CD4-positive, alpha-beta memory T cell (primary cell): ENCODE measurements at places on chromosomes 16 and 17. TPM values are rescaled to one million over a fixed set of nuclear protein-coding genes. Genes with fewer than 3 reads are reported as not detected.
A peak's percentile ranks its signal among the peaks of the same experiment; 100 is the strongest.

DNA sequence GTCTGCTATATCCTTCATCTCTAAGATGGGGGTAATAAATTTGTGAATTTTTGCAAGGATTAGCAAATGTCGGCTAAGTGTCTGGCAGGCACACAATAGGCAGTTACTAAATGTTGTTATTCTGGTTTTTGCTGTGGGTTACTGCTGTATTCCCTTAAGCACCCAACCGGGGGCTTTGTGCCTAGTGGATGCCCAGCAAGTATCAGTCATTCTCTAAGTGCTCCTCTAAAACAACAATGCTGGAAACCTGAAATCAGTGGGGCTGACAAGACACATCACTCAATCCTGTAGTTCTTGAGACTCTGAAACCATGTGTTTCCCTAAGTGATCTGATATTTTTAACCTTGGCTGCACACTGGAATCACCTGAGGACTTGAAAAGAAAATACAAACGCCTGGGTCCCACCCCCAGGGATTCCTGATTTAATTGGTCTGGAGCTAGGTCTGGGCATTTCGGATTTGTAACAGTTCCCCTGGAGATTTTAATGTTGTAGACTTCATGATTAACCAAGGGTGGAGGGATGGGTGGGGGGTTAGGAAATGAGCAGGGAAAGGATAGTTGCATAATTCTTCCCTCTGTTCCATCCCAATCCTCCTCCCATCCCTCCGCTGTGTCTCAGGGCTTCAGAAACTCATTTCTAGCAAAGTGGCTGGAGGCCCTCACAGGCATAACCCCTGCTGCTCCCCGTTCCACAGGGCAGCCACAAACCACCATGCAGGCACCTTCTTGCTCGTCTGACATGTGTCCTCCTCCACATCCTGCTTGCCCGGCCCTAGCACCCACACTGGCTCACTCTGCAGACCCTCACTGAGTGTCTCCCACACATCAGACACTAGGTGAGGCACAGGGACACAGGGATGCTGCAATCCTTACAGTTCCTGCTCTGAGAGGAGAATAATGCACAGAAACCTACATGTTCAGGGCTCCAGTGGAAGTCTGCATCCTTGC is 61.7 kb upstream of the LYRM9 start:
- no peaks in the 10 kb centered on the region for H3K4me1 ChIP-seq
- H3K27ac ChIP-seq: no peak overlapping the region
- no peak for DNase-seq
- H3K4me3 ChIP-seq: no peak overlapping the region
- H3K36me3 ChIP-seq: no peaks in the 10 kb centered on the region

GRCh38 chr17:66002812-66003211 is 189.1 kb downstream of the CEP112 start:
- H3K4me1 ChIP-seq: no peaks in the 10 kb centered on the region
- H3K4me3 ChIP-seq: no peak overlapping the region
- no peak for DNase-seq
- no peak overlapping the region for H3K27ac ChIP-seq

DNA sequence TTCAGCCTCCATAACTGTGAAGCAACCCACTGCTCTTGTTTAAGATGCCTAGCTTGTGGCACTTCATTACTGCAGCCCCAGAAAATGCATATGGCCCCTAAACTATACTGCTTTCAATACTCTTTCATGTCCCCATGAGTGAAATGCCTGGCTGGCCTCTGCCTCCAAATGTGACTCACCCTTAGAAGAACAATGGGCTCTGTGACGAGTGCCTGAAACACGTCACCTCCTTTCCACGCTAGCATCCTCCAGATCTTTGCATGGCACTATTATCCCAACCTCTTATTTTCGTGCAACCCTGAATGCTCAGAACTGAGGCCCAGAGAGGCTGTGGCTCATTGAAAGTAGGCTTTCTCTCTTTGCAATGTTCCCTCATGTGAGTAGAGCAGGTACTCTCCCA is 233.1 kb downstream of the CBLN1 start:
- no peak overlapping the region for H3K27ac ChIP-seq
- no peak for DNase-seq
- no peak overlapping the region for H3K4me3 ChIP-seq

- H3K36me3 ChIP-seq: peaks cover 11% of the 10 kb centered on the region
- H3K27ac ChIP-seq: peak overlapping the region; percentile 63
- DNase-seq: no peak
- no peaks in the 10 kb centered on the region for H3K27me3 ChIP-seq
- peak overlapping the region; percentile 23 for H3K4me3 ChIP-seq
- peaks cover 28% of the 10 kb centered on the region for H3K4me1 ChIP-seq
Observed at GRCh38 chr17:82065193-82065637, 389 bp downstream of the DUS1L start.

Gene ZMYND15
- 0.41 TPM for total RNA-seq

Gene SAMD14
- total RNA-seq: 1.3 TPM

Gene LITAFD
- total RNA-seq: not detected
